ENCODE measurements at places on chromosomes 3 and 15.

DNA sequence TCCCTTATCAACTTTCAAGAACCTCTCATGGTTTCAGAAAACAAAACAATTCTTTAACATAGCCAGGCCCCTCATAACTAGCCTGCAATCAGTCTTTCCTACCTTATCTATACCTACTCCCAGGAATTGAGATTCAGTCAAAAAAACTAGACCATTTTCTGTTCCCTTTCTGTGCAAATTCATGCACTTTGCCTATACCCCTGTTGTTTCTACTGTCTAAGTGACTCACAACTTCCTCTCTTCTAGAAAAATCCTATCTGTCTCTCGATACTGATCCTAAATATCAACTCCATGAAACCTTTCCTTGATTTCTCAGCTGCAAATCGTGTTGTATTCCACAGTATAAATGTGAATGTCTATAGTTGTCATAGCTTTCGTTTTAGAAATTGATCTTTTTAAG, 10.9 kb upstream of the IL1RAP start:
- no peak overlapping the region for H3K27ac ChIP-seq
- H3K4me1 ChIP-seq, result no peaks in the 10 kb centered on the region
- H3K36me3 ChIP-seq, result no peaks in the 10 kb centered on the region
- no peak for DNase-seq
- no peak overlapping the region for H3K4me3 ChIP-seq
- H3K27me3 ChIP-seq, result no peaks in the 10 kb centered on the region

- 0 out of 2 replicates have a peak, but pooled peaks cover 14% of the 10 kb centered on the region for H3K4me1 ChIP-seq
- DNase-seq, result peak; percentile 30
- no peaks in the 10 kb centered on the region for H3K36me3 ChIP-seq
- no peaks in the 10 kb centered on the region for H3K27me3 ChIP-seq
Observed at GRCh38 chr3:174776123-174776522, 83.0 kb upstream of the NAALADL2 start.

GRCh38 chr15:84151205-84151931, 84.2 kb upstream of the GOLGA6L4 start:
- H3K4me3 ChIP-seq, result no peak overlapping the region
- H3K36me3 ChIP-seq, result no peaks in the 10 kb centered on the region
- H3K4me1 ChIP-seq, result no peaks in the 10 kb centered on the region

- no peak overlapping the region for H3K27ac ChIP-seq
- no peaks in the 10 kb centered on the region for H3K4me1 ChIP-seq
- no peaks in the 10 kb centered on the region for H3K27me3 ChIP-seq
- no peak overlapping the region for H3K4me3 ChIP-seq
- H3K36me3 ChIP-seq, result no peaks in the 10 kb centered on the region
Observed at GRCh38 chr15:43975326-43975725, 148.5 kb downstream of the WDR76 start.

GRCh38 chr15:78108300-78109084, 16.1 kb downstream of the SH2D7 start:
- no peak overlapping the region for H3K4me3 ChIP-seq
- H3K27ac ChIP-seq, result no peak overlapping the region
- DNase-seq, result peak; percentile 94

GRCh38 chr15:98923171-98923570, 84.4 kb downstream of the PGPEP1L start:
- no peak overlapping the region for H3K27ac ChIP-seq
- no peak overlapping the region for H3K4me3 ChIP-seq
- DNase-seq, result no peak
- peaks cover 42% of the 10 kb centered on the region for H3K36me3 ChIP-seq
